Left forelimb (tissue), 1 donor: ENCODE measurements at places on chromosomes 6 and 20.

- no peak for DNase-seq
Measured at GRCh38 chr6:150528648-150529285, 70.9 kb upstream of the PLEKHG1 start.

DNA sequence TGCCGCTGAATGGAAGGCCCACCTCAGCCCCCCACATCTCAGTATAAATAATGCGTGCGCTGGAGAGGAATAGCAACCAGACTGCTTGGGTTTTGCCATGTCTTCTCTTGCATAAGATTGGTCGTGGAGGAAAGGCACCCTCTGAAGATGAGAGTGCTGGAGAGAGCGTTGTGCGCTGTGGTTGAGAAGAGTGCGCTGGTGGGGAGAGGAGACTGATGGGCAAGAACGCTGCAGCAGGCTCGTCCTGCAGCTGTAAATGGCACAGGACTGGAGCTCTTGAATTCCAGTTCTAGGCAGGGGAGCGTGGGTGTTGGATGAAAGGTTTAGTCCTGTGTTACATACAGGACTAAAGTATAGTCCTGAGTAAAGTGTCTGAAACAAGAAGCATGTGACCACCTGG lies 51.5 kb downstream of the RPRD1B start:
- no peak for DNase-seq

GRCh38 chr6:90304308-90304707 lies 7.7 kb upstream of the BACH2 start:
- no peak for DNase-seq

DNA sequence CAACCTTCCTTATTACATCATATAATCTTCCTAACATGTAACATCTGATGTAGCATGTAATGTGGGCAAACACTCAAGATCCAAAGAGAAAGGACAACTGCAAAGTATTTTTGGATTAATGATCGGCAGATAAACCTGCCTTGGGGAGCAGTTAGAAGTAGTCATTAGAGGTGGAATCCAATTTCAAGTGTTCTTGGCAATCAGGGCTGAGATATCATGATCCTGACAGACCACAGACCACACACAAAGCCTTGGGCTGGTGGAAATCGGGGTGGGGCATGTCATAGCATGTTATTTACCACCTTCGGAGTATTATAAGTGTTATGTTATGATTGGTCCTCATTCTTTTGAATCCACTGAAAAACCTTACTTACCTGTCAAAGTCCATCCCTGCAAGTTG lies 16.3 kb downstream of the NCOA5 start:
- DNase-seq: no peak

DNA sequence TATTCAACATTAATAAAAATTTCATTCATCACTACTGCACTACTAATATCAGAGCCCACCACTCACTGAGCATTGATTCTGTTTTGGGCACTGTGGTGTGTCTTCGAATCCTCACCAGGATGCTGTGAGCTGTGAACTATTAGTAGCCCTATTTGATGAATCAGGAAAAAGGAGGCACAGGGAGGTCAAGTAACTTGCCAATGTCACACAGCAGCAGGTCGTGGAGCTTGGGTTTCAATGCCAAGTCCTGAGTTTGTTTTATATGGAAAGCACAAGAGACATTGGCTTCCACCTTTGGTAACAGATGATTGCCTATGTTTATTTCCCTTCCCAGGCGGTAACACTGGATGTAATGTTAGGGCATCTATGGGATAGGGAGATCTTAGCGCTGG lies 15.0 kb downstream of the NQO2 start:
- no peak for DNase-seq

GRCh38 chr20:35243317-35243716 lies 16.8 kb downstream of the MMP24 start:
- DNase-seq: no peak

GRCh38 chr6:137399881-137400443 lies 94.2 kb downstream of the OLIG3 start:
- DNase-seq: no peak

GRCh38 chr6:108588586-108588985 lies 27.9 kb downstream of the FOXO3 start:
- DNase-seq: no peak

DNA sequence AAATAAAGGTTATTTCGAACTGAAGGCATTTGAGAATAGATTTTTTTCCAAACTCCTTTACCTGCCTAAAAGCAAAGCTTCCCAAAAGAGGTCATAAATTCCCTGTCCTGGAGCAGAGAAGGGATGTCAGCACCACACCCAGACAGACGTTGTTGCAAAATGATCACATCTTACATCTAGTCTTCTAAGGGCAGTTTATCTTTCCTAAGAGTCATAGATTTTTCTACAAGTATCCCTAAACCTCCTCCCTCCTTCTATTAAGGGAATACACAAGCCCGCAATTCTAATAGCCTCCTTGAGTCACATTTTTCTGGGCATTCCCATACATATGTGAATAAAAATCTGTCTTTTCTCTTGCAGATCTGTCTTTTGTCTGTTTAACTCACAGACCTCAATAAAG lies 20.6 kb upstream of the AKAP12 start:
- no peak for DNase-seq
